ENCODE measurements at places on chromosomes 1 and 21.
A peak's percentile ranks its signal among the peaks of the same experiment; 100 is the strongest.

DNA sequence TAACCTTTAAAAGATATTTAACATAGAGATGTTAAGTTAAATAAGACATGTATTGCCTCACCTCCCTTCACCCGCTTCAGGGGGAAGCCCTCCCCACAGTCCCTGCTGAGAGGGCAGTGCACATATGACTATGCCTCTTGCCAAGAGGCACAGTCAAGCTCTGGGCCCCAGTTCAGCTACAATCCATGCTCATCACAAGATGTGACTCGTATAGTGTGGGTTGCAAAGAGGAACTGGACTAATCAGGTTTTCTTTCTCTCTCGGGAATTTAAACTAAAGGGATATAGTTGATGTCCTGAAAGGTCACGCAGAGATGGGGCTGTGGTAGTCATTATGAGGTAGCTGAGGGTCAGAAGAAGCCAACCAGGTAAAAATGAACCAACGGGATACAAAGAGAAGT, 35.6 kb downstream of the LYST start:
- peak; percentile 58 for DNase-seq
- H3K4me3 ChIP-seq: no peak overlapping the region

DNA sequence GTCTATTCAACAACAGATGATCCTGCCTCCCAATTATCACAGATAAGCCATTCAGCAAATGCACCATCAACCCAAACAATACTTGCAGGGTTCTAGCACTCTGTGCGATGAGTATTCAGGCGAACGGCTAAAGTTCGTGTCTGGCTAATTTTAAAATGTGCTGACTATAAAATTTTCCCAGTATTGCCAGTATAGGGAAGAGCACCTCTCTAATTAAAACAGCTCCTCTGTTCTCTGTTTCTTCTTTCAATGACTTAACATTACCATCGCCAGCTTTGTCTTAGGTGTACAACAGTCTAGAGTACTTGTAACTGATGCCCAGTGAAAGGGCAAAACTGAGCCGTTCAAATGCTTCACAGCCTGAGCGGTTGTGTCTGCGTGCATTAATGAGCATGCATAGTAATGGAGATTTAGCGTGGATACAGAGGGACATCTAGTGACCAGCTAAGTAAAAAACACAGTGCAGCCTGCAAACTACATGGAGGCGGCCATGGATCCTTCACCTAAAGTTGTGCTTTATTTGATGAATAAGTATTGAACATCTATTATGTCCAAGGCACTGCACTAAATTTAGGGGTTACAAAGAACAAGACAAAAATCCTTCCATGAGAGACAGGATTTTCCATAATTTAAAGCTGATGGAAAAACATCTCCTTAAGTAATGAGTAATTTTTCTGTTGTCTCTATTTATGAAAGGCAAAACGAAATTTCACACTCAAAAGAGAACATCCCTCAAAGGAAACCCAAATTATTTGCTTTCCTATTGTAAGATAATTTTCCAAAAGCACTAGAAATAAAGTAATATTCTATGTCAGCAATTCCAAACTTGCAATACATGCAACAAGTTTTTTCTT, 120.0 kb downstream of the SETD4 start:
- no peak overlapping the region for H3K4me3 ChIP-seq
- H3K36me3 ChIP-seq: no peaks in the 10 kb centered on the region
- no peak for DNase-seq
- H3K4me1 ChIP-seq: no peaks in the 10 kb centered on the region

- no peaks in the 10 kb centered on the region for H3K27me3 ChIP-seq
- H3K4me1 ChIP-seq: peaks cover 47% of the 10 kb centered on the region
- H3K4me3 ChIP-seq: peak overlapping the region; percentile 66
- H3K36me3 ChIP-seq: peaks cover 33% of the 10 kb centered on the region
- H3K27ac ChIP-seq: peak overlapping the region; percentile 92
Measured at GRCh38 chr1:243508303-243508713, 252.5 kb downstream of the SDCCAG8 start.

DNA sequence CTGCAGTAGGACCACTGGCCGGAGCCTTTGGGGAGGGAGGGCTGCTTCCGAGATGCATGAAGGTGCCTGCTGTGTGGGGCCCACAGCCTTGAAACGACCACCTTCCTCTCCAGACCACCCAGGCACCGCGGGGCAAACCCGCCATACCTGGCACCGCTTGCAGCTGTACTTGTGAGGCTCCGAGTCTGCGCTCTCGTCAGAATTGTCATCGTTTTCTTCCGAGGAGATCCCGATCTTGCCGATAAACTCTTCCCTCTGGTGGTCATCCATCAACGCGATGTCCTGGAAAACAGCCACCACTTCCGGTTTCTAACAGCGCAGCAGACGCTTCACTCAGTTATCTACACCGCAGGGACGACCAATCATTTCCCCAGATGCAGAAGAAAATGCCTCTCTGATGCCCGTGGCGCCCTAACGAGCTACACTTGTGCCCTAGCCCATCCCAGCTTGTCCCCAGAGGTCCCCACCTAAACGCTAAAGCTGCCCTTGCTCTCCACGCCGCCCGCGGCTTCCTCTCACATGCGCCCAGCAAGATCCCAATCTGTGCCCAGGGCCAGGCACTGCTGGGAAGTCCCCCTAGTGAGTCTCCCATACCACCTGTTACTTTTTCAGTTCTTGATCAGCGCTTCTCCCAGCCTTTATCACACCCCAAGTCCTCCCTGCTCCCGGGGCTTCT, 55.0 kb upstream of the RIPK4 start:
- no peaks in the 10 kb centered on the region for H3K27me3 ChIP-seq
- H3K27ac ChIP-seq: no peak overlapping the region
- no peak overlapping the region for H3K4me3 ChIP-seq
- no peak for DNase-seq
- H3K4me1 ChIP-seq: no peaks in the 10 kb centered on the region

DNA sequence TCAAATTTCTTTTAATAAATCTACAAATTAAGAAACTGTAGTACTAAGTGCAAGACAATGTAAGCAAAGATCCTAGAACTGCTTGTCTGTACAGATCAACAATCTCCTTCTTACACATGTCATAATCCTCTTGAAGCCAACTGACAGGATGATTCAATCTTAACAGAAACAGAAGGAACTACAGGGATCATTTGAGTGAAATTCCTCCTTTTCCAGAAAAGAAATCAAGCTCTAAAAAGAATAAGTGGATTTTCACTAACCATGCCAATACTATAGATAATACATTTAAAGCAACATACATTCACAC, 53.2 kb downstream of the RAB3GAP2 start:
- H3K4me1 ChIP-seq: peaks cover 4% of the 10 kb centered on the region
- no peak for DNase-seq
- no peak overlapping the region for H3K27ac ChIP-seq
- peaks cover 6% of the 10 kb centered on the region for H3K36me3 ChIP-seq

- H3K36me3 ChIP-seq: no peaks in the 10 kb centered on the region
- no peak overlapping the region for H3K27ac ChIP-seq
- H3K27me3 ChIP-seq: peaks cover 18% of the 10 kb centered on the region
- peak; percentile 43 for DNase-seq
- no peak overlapping the region for H3K4me3 ChIP-seq
Measured at GRCh38 chr1:112298558-112298957, 97.5 kb upstream of the CTTNBP2NL start.

DNA sequence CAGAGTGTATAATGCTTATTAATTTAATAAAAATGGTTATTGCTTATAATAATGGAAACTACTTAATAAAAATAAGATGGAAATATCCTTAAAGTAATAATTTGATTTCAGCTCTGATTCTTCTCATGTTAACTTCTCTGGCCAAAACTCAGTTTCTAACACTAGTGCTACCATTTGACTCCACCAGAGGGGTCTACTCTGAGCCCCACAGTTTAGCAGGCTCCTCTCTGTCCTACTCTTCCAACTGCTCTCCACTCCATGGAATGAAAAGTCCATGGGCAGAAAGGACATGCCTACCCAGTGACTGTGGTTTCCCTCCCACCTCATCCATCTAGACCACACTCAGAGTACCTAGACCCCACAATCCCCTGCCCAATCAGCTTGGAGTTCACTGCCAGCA, 489.1 kb upstream of the CAMK1G start:
- H3K27ac ChIP-seq: no peak overlapping the region
- H3K27me3 ChIP-seq: peaks cover 4% of the 10 kb centered on the region
- no peak for DNase-seq
- H3K36me3 ChIP-seq: no peaks in the 10 kb centered on the region
- no peak overlapping the region for H3K4me3 ChIP-seq

GRCh38 chr1:211885747-211886522, 55.4 kb upstream of the LPGAT1 start:
- no peak overlapping the region for H3K4me3 ChIP-seq
- DNase-seq: no peak
- H3K36me3 ChIP-seq: no peaks in the 10 kb centered on the region
- H3K4me1 ChIP-seq: peaks cover 7% of the 10 kb centered on the region

DNA sequence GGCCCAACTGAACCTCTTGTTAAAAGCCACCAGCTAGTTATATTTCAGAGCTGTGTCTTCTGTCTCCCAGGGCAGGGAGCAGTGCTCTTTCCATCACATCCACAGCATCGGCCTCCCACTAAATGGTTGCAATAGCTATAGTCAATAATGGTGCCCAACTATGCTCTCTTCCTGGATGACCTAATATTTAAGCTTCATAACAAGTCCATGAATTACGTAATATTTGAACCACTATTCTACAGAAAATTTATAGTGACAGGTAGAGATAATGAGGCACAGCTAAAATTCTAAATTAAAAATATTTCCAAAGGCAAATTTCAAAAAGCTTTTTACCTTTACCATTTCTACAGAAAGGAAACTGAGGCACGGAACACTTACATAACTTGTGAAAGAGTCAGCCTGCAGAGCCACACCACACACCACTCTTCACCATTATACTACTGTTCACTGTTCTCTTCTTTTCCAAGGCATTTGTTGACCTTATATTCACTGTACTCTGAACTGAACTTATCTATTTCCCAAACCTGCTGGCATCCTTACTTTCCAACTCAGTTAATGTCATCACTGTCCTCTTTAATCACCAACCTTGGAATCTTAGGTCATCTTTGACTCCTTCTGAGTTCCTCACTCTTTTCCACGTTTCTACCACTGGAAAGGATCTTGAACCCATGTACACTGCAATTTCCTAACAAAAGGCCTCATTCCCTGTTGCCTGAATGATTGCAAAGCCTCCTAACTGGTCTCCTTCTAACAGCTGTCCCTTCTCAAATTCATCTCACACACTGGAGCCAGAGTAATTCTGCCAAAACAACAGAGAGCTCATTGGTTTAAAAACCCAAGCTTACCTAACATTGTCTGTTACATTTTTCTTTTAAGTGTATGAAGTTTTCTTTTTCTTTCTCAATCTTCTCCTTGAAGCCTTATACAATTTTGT, 85.5 kb downstream of the DDAH1 start:
- H3K27me3 ChIP-seq: peaks cover 21% of the 10 kb centered on the region
- no peaks in the 10 kb centered on the region for H3K36me3 ChIP-seq
- H3K4me1 ChIP-seq: no peaks in the 10 kb centered on the region
- H3K27ac ChIP-seq: no peak overlapping the region

- no peak for DNase-seq
- H3K36me3 ChIP-seq: peaks cover 29% of the 10 kb centered on the region
- H3K27ac ChIP-seq: no peak overlapping the region
- H3K4me3 ChIP-seq: no peak overlapping the region
- H3K27me3 ChIP-seq: no peaks in the 10 kb centered on the region
Measured at GRCh38 chr1:1562556-1563195, 12.0 kb downstream of the SSU72 start.

GRCh38 chr1:236998546-236998945, 5.7 kb downstream of the MT1HL1 start:
- no peaks in the 10 kb centered on the region for H3K27me3 ChIP-seq
- DNase-seq: no peak
- no peaks in the 10 kb centered on the region for H3K4me1 ChIP-seq
- H3K27ac ChIP-seq: no peak overlapping the region

- no peaks in the 10 kb centered on the region for H3K36me3 ChIP-seq
- no peak overlapping the region for H3K27ac ChIP-seq
- H3K27me3 ChIP-seq: no peaks in the 10 kb centered on the region
- no peaks in the 10 kb centered on the region for H3K4me1 ChIP-seq
- no peak for DNase-seq
Measured at GRCh38 chr1:14897547-14897946, 256.0 kb upstream of the TMEM51 start.

- no peaks in the 10 kb centered on the region for H3K27me3 ChIP-seq
- H3K36me3 ChIP-seq: no peaks in the 10 kb centered on the region
- no peak for DNase-seq
- no peak overlapping the region for H3K4me3 ChIP-seq
- no peak overlapping the region for H3K27ac ChIP-seq
- H3K4me1 ChIP-seq: no peaks in the 10 kb centered on the region
Measured at GRCh38 chr1:216332462-216332861, 90.8 kb downstream of the USH2A start.

DNA sequence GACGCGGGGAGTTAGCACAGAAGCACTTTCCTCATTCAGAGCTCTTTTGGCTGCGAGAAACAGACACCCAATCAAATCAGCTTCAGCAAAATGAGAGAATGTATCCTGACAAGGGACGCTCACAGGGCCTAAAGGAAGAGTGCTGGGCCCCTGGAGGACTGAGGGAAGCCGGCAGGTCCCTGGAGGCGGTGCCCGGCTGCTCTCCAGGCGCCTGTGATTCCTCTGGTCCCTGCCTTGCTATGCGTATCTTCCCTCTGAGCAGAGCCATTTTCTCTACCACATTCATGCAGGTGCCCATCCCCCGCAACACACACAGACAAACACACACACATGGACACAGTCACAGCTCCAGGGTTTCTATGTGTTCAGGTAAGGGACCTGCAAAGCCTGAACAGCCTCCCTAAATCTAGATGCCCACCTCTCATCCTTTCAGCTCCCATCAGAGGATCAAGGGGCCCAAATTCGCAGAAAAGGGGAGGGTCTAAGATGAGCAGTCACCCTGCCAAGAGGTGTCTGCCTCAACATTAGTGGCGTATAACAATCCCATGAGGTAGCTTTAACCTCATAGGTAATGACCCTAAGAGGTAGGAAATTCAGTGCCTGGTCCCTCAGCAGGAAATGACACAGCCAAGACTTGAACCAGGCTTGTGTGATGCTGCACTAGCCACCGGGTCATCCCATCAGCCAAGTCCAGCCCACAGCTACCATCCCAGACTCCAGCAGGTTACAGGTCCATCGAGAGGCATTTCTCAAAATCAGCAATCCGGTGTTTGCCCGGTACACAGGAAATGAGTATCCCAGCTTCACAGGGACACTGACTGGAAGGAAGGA, 29.0 kb downstream of the PTAFR start:
- peaks cover 65% of the 10 kb centered on the region for H3K27me3 ChIP-seq
- peaks cover 18% of the 10 kb centered on the region for H3K4me1 ChIP-seq
- no peaks in the 10 kb centered on the region for H3K36me3 ChIP-seq
- no peak for DNase-seq

GRCh38 chr1:145805057-145805456, 18.8 kb downstream of the RNF115 start:
- H3K27me3 ChIP-seq: no peaks in the 10 kb centered on the region
- no peak overlapping the region for H3K27ac ChIP-seq
- no peak for DNase-seq

DNA sequence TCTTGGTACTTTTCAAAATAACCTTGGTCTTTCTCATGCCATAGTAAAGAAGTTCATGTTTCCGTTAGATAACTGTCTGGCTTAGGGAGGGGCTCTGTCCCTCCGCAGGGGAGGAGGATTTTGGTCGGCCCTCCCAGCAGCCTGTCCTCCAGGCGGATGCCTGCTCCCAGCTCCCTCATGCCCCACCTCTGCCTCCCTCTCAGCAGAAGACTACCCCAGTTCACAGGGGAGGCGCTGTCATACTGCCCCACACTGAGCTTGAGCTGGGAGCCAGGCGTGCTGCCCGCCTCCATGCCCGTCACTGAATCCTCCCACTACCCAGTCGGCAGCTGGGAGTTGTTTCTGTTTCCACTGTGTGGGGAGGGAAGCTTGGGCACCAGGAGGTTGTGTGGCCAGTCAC, 127.3 kb downstream of the CAMTA1 start:
- peaks cover 9% of the 10 kb centered on the region for H3K27me3 ChIP-seq
- H3K4me3 ChIP-seq: no peak overlapping the region
- H3K27ac ChIP-seq: no peak overlapping the region
- H3K36me3 ChIP-seq: peaks cover 3% of the 10 kb centered on the region
